ENCODE measurements at places on chromosomes 13 and 19.

- no peak for DNase-seq
Observed at GRCh38 chr19:6887316-6887715, at the start of gene ADGRE1. Gene ADGRE1 (plus strand): TSS chr19:6887579. CDS start chr19:6887609, 30 bp downstream.

DNA sequence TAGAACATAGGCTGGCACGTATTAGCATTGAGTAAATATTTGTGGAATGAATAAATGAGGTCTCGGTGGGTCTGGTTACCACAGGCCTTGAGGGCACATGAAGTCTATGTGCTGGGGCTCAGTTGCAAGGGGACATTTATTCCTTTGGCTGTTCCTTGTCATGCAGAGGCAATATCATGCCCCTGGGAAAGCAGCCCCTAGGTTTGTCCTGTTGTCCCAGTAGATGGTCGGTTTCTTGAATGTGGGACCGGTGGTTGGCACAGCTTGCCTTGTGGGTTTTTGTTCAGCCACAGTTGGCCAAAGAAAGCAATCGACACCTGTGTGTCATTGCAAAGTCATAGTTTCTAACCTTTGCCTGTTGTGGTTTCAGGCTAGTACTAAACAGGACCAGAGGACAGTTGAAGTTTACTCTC, 24.7 kb upstream of the GPR183 start:
- no peak for DNase-seq

GRCh38 chr13:40376296-40376849, 290.1 kb downstream of the FOXO1 start:
- DNase-seq = no peak

- DNase-seq = no peak
Observed at GRCh38 chr19:39200066-39200802, 3.5 kb downstream of the NCCRP1 start.

- no peak for DNase-seq
Observed at GRCh38 chr19:44236384-44236783, 23.3 kb upstream of the ZNF233 start.

- DNase-seq = no peak
Observed at GRCh38 chr13:112014857-112015256, 52.1 kb upstream of the SOX1 start.

- no peak for DNase-seq
Observed at GRCh38 chr13:100825557-100825956, 151.0 kb upstream of the TMTC4 start.

DNA sequence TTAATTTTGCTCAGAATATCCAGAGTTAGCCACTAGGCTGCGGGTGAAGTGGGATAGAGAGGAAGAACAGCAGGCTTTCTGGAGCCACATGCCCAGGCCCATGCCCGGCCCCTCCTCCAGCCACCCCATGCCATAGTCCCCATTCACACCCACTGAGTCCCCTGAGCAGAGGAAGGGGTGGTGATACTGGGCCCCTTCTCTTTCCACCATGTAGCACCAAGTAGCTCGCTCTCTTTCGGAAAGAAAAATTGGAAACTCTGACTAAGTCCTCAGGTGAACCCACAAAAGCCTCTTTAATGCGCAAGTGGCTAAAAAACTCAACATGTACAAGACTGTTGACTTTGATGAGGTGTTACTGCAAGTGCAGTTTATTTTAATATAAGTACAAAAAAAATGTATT, 76.7 kb upstream of the GPR183 start:
- peak; percentile 55 for DNase-seq

Data from CD4-positive, alpha-beta T cell treated with Interleukin-15 for 4 hours (primary cell).